ENCODE measurements at places on chromosomes 7 and 10.

DNA sequence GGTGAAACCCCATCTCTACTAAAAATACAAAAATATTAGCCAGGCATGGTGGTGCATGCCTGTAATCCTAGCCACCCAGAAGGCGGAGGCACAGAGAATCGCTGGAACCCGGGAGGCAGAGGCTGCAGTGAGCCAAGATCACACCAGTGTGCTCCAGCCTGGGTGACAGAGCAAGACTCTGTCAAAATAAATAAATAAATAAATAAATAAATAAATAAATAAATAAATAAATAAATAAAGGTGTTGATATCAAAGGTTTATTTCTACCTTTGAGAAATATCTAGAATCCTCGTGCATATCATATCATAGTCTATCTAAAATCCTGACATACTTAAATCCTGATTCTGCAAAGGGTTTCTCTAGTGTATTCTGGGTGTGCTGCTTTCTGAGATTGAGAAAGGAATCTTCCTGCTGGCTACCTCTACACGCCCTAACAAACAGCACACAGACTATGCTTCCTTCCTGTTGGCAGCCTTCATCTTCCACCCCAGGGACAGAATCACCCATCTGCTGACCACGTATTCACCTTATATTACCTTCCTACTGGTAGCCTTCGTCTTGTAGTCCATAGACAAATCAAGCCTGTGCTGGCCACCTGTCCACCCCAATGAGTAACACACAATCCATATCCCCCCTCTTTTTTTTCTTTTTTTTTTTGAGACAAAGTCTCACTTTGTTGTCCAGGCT, 8.7 kb downstream of the ABLIM1 start:
- DNase-seq = no peak

GRCh38 chr7:66359656-66360211, 154.6 kb downstream of the TPST1 start:
- DNase-seq = no peak

DNA sequence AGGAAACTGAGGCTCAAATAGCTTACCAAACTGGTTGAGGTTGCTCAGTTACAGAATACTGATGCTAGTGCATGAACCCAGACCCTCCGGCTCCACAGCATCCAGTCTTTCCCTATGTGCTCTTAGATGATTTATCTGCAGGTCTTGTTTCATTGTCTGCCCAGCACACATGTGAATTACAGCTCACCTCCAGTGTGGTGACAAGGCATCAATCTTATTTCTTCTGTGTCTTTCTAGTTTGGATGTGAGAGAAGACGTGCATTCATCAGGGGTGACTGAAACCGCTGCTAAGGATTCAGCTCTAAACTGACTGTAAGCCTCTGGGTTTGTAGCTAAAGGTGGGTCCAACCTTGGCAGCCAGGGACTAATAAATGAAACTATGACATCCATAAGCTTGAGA, 123.8 kb downstream of the SH2D4B start:
- no peak for DNase-seq

DNA sequence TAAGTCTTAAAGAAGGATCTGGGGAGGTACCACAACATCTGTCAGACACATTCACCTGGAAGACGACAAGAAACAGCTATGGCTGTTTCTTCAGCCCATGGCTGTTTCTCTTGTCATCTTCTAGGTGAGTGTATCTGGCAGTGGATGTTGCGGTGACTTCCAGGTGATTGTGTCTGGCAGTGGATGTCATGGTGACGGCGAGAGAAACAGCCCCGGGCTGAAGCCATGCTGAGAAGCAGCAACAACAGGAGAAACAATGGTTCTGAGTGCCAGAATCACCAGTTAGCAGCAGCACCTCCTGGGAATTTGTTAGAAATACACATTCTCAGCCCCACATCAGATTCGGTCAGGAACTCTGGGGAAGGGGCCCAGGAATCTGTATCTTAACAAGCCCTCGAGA, 68.6 kb upstream of the SYPL1 start:
- no peak for DNase-seq

GRCh38 chr10:561721-562120, 127.7 kb downstream of the DIP2C start:
- no peak for DNase-seq

DNA sequence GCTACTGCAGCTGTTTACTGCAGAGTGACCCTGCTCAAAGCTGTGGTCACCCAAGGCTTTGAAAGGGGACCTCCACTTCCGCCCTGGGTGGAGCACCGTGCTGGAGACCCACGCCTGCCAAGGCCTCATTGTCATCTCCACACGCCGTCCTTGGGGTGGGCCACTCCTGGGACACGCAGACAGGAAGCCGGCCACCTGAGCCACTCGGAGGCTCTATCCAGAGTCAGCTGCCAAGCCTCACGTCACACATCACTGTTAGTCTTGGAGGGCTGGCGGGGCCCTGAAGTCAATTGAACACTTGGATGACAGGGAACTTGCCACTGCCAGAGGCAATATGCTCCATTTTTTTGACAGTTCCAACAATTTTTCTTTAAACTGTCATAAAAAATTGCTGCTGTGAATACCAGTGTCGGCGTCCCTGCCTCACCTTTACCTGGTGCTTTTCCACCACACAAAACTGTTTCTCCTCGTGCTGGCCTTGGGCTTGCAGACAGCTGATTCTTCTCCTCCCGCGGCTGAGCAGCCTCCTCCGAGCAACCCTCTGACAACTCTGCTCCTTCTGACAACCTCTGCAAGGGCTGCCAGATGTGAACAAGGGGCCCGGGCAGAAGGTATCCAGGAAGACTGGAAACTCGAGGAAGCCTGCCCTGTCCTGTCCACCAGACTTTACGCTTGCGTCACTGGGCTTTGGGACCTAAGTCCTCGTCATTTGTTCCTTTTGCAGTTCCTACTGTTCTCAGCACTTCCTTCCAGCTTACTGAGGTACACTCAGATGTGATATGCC, 81.9 kb downstream of the EGFR start:
- no peak for DNase-seq

DNA sequence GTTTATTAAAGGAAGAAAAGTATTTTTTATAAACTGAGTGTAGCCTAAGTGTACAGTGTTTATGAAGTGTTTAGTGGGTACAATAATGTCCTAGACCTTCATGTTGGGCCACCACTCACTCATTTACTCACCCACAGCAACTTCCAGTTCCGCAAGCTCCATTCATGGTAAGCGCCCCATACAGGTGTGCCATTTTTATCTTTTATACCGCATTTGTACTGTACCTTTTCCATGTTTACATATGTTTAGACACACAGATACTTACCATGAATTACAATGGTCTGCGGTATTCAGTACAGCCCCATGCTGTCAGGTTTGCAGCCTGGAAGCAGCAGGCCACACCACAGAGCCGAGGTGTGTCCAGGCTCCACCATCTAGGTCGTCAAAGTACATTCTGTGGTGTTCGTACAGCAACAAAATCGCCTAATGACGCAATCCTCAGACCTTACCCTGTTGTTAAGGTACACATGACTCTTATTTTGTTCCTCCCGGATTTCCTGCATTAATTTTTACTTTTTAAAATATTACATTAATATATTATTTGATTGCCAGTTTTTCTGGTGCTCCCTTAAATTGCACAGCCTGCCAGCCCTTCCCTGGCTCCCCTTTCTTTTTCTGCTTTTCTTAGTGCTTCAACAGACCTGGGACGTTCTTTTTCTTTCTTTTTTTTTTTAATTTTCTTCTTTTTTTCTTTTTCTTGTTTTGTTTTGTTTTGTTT, 881 bp upstream of the SSBP1 start:
- DNase-seq = no peak

DNA sequence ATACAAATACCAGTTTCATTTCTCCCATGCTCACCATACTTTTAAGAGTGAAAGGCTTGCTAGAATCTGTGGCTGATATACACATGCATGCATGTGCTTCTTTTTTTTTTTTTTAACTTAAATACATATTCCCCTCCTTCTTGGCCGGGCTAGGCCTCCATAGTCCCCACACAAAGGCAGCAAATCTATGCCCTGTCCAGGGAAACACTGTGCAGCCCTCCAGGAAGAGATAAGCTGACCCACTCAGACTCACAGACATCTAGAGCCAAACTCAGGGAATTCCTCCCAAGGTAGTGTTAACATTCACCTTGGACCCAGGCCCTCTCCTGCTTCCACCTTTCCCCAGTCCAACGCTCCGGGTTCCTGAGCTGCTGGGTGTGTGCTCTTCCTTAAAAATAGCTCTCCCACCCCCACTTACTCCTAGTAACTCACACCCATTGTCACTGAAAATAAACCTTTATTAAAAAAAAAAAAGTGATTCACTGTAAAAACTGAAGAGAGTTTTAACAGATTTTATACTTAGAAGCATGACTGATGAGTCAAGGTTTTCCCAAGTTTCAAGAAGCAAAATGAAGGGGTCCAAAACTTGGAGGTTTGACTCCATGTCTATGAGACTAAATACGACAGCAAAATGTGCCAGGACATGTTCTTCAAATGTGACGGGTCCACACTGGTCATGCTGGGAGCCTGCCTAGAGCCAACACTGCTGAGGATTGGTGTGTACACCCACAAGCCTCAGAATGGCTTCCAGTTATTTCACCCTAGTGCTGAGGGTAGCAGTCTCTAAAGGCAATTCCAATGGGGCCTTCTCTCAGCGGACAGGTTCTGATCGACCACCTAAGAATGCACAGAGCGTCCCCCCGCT, 159.5 kb downstream of the GLI3 start:
- DNase-seq = no peak

DNA sequence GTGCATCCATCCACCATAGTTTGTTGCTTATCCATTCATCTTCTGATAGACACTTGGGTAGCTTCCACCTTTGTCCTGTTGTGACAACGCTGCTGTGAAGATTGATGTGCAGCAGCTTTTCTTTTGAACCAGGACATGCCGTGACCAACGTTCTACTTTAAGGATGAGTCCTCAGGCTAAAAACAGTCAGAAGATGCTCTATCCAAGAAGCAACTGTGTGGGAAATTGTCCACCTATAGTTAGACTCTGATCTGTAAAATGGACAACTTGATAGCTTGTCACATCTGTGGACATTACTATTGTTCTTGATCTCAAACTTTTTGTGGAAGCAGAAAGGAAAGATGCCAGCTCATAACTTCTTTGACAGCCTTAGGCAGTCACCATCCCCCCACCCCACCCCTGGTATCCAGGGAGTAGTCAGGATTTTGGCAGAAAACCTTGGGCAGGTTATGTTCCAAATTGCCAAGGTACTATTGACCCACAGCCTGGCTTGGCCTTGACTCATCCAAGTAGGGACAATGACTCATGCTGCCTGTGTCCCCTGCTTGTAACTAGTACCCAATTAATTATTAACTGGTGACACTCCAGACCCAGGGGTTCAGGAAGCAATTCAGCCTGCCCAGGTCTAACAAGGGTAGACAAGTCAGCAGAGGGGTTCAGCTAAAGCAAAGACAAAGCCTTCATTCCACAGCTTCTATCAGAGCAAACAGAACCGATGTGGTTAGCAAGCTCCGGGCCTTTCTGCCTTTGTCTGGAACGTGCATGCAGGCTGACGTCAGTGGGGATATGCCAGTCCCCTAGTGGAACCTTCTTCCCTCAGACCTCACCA, 99.6 kb upstream of the ANLN start:
- no peak for DNase-seq

DNA sequence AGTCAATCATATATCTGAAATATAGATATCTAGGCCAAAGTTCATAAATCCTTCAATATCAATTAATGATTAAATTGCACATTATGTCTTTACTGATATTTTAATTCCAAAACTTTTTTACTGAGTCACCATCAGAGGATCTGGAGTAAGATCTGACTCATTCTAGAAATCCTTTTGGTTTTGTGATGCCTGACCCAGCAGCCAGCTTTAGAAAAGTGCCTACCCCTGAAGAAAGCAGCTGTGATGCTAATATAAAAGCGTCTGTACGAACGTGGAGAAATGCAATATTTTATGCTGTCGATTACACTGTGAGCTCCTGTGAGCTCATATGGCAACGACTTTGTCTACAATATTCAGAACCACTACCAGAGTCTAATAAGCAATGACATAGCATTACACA, 142.5 kb upstream of the LRRTM3 start:
- no peak for DNase-seq

- DNase-seq = peak; percentile 91
Observed at GRCh38 chr7:44534501-44534900, 6.6 kb downstream of the NPC1L1 start.

DNA sequence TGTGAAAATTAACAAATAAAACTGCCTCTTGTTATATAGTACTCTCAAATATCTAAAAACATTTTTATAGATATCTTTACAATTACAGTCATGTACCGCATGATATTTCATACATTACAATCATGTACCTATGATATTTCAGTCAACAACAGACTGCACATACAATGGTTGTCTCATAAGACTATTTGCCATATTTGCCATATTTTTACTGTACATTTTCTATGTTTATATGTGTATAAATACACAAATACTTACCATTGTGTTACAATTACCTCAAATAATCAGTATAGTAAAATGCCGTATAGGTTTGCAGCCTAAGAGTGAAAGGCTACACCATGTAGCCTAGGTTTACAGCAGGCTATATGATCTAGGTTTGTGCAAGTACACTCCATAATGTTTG, 336.0 kb upstream of the PCDH15 start:
- DNase-seq = no peak

DNA sequence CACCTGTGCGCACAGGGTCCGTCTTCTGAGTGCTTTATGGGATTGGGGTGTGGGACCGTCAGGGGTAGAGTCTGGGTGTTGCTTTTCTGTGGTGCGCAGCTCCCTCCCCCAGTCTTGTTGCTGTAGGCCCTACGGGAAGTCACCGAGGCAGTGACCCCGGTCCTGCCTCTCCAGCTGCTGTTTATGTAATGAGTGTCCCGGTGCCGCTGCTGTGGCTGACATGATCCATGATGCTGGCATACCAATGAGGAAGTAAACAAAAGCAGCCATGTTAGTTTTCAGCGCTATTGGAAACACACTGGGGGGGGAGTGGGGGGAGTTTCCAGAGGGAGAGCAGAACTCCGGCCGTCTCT, 1.1 kb downstream of the TRIM8 start:
- no peak for DNase-seq

DNA sequence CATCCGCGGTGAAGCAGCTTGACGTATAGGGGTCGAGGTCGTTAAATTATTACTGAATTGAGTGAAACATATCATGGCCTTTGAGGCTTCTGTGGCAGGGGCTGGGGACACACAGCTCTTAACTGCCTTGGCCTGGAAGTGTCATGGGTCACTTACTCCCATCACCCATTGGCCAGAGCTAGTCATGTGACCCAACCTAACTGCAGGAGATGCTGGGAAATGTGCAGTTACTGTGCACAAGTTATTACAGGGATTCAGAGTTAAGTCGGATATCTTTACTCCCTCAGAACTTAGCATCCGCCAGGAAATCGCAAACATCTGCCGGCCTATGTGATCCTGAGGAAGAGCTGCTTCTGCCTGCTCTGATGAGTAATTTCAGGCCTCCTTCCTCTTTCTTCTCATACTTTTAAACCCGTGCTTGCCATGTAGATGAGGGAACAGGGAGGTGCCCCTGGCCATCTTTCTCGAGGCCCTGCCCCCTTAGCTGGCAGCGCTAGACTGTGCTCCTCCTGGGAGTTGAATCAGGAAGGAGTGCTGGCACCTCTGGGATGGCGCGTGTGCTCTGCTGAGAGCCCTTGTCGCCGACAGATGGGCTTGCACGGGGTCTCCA, 203.6 kb downstream of the TCF7L2 start:
- no peak for DNase-seq

- DNase-seq = no peak
Observed at GRCh38 chr7:78234634-78235033, 436.1 kb downstream of the PHTF2 start.

- no peak for DNase-seq
Observed at GRCh38 chr10:43926371-43926770, 277.7 kb upstream of the ZNF32 start.

Measured in GM12892 (cell line).